ENCODE measurements at places on chromosomes 11 and 22.
A peak's percentile ranks its signal among the peaks of the same experiment; 100 is the strongest.

DNA sequence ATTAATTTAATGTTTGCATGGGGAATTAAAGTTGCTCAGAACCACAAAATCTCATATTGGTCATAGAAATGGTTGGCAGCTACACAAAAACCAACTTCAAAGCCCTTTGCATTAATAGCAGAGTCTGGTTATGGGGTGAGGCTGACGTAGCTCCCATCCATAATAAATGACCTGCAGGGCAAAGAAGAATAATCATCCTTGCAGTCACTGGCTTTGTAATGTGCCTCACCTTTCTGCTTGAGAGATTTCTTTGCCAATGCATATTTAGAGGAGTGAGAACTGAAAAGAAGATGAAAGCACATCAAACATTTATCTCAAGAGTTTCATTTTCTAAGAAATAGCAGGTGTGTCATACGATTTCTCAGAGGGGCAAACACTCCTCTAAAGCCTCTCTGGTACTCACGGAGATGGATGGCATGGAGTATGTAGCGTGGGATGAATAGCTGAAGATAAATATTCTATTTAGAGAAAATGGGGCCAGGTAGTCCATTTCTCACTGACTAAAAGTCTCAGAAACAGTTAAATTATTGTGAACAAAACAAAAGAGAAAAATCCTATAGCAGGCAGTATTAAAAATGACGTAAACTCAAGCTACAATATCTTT is 1491.9 kb downstream of the FAM181B start:
- no peak for DNase-seq

DNA sequence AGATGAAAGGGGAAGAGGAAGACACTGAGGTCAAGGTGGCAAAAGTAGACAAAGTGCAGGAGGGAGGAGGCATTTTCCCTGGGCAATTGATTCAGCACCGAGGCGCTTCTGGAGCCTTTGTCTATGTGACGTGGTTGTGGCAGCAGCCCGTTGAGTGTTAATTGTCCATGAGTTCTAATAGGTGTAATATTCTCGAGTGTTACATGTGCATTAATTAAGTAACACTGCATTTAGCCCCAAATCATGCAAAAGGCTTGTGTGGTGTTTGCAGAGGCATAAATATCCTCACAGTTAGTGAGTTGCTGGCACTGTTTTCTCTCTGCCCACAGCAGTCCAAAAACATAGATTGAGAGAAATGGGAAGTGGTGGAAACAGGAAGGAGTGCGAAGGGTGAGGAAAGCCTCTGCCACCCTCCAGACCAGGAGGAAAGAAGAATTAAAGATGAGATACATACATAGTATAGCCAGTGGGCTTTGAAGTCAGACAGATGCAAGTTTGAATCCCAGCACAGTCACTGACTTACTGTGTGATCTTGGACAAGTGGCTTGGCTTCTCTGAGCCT is 361.2 kb downstream of the MN1 start:
- DNase-seq, result no peak

GRCh38 chr11:82765466-82766034 is 31.9 kb upstream of the FAM181B start:
- DNase-seq, result no peak

DNA sequence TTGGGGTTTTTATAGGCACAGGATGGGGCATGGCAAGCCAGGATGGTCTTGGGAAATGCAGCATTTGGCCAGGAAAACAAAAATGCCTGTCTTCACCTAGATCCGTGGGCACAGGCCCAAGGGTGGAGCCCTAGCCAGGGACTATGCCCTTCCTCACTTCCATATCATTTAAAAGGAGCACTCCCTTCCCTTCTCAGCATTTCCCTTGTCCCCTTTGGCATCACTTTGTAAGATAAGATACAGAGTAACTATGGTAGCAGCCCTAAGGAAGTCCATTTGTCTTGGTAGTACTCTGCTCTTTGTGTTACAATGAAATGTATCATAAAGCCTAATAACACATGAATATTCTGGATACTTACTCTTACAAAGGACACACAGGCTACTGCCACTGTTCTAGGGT is 1092.6 kb upstream of the TENM4 start:
- no peak for DNase-seq

GRCh38 chr22:30190574-30190973 is 56.0 kb downstream of the LIF start:
- DNase-seq, result no peak

GRCh38 chr11:102986815-102987214 is 31.3 kb upstream of the MMP13 start:
- no peak for DNase-seq

DNA sequence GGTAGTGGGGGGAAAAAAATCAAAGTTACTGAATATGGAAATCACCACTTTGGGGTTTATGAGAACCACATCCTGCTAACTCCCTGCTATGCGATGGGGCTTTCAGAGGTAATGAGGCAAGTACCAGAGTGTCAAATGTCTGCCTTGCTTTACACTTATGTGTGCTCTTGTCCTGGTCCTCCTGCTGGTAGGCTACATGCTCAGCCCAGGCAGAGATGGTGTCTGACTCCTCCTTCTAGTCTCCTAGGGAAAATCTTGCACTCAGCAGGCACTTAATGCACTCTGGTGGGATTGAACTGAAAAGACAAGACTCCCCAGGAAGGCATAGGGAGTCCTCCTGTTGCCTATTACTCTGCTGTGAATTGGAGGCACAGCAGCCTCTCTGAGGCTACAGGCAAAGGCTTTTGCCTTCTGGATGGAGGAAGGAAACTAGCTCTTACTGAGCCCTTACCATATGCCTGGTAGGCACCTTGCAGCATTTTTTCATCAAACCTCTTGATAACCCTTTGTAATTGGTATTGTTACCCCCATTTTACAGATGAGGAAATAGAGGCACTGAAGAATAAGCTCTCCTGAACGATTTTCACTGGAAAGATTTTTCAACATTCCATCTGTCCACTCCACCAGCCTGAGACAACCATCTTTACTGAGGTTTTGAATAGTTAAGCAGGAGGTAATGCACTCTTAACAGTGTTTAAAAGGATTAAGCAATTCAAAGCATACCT is 132.1 kb upstream of the PAX6 start:
- DNase-seq, result no peak

GRCh38 chr11:22879630-22880029 is 19.4 kb upstream of the CCDC179 start:
- no peak for DNase-seq

DNA sequence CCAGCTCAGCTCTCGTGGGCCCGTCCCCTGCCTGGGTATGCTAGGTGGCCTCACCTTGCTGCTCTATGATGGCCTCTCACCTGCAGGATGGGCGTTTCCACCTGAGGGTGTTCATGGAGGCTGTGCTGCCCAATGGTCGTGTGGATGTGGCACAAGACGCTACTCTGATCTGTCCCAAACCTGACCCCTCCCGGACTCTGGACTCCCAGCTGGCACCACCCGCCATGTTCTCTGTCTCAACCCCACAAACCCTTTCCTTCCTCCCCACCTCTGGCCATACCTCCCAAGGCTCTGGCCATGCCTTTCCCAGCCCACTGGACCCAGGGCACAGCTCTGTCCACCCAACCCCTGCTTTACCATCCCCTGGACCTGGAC is 2.1 kb downstream of the ZP1 start:
- no peak for DNase-seq

GRCh38 chr11:39712581-39712980 is 1746.9 kb downstream of the LRRC4C start:
- DNase-seq, result no peak

- no peak for DNase-seq
Measured at GRCh38 chr11:65381716-65382032, 772 bp downstream of the SLC25A45 start.

DNA sequence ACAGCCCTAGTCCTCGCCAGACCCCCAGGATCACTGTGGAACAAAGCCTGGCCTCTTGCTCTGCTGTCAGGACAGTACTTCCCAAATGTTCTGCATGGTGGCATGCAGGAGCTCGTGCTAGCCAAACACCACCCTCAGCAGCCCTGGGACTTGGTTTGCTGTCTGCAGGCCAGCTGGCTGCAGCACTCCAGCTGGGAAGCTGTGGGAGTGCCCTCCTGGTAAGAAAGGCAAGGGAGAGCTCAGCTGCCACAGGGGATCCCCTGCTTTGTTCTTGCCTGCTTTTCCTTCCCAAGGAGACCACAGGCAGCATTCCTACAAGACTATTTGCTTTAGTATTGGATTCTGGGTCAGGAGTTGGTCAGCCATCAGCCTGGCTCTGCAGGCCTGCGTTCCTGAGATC is 27.9 kb downstream of the TCIRG1 start:
- DNase-seq, result no peak

GRCh38 chr11:57444362-57445121 is 15.8 kb upstream of the RTN4RL2 start:
- DNase-seq, result no peak

DNA sequence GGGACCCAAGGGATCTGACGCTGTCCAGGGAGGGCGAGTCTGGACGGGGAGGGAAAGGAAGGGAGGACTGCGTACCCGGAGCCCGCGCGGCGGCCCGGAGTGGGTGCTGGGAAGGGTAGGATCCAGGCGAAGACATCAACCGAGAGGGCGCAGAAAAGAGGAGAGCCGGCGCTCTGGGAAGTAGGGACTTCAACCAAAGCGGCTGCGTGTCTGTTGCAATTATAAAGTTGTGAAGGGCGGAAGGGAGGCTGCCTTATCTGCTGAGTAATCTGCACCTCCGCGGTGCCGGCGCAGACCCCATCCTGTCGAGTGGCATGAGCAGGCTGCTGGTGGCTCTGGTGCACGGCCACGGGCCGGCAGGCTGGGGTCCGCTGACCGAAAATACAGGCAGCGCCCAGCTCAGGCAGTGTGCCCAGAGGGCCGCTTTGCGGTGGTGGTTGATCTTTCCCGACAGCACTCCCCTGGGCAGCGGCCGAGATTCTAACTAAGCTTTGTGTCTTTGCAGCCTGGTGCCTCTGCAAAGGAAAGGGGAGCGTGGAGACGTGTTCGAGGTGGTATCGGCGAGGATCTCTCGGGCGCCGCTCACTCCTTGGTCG is 978 bp downstream of the C11orf87 start:
- no peak for DNase-seq

DNA sequence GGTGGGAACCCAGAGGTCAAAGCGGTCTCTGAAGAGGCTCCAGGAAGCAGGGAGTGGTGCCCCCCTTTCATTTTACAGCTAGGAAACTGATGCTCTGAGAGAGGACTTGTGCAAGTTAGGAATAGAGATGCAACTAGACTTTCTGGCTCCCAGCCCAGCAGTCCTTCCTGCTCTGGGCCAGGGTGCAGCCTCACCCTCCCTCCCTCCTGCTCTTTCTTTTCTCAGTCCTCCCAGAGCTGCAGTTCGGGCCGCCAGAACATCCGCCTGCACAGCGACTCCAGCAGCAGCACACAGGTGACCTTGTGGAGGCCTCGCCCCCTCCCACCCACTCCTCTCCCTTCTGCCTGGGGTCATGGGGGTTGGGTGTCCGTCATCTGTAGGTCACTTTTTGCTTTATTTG is 51.5 kb downstream of the LHFPL7 start:
- no peak for DNase-seq

GRCh38 chr22:41998361-41999261 is at the start of gene WBP2NL:
TSS of gene WBP2NL (plus strand) at chr22:41998788. CDS start at chr22:41998819, 31 bp downstream.
- peak; percentile 39 for DNase-seq

DNA sequence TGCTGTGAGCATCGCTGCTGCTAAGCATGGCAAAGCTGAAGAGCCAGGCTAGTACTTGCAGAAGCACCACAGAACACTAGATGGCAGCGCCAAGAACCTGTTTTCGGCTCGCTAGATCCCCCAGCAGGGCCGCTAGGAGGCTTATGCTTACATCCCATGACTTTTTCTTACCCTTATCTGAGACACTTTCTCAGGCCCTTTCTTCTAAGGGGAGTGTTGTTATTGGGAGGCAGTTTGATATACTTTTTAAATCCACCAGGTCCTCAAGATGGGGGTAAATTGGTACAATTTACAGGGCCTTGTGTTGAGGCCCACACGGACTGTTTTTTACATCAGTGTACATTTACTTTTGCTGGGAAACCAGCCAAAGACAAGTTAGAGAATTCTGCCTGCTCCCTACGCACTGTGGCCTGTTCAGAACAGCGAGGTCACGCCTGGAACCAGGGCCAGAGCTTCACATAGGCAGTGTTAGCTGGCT is 4.0 kb downstream of the TRIM6 start:
- DNase-seq, result no peak

GRCh38 chr22:37559901-37560607 is at the start of gene CDC42EP1:
TSS of gene CDC42EP1 (plus strand) at chr22:37560480. CDS start at chr22:37566350, 5,870 bp downstream.
- no peak for DNase-seq

GRCh38 chr11:58999291-58999680 is 60.0 kb downstream of the GLYATL1 start:
- no peak for DNase-seq

GRCh38 chr11:84069048-84069447 is 782.9 kb upstream of the CCDC90B start:
- no peak for DNase-seq

GRCh38 chr11:2144544-2145248 is 5.5 kb upstream of the IGF2 start:
- no peak for DNase-seq

GRCh38 chr11:119388103-119388502 is 6.6 kb upstream of the USP2 start:
- DNase-seq, result no peak

DNA sequence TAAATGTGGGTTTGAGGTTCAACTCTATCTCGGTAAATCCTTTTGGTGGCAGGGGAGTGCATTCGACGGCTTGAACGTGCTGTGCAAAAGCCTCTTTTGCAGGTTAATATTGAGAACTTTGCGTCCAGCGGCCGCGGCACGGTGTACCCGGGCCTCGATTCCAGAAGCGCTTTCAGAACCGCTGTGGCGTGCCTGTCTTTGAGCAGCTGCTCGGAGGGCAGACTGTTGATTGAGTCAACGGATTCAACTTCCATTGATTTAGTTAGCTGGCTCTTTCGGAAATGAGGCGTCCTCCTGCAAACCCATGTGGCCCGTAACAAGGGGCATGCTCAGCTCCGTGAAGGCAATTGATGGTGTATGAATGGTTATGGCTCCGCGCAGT is 1247.8 kb downstream of the BRD1 start:
- DNase-seq, result no peak

DNA sequence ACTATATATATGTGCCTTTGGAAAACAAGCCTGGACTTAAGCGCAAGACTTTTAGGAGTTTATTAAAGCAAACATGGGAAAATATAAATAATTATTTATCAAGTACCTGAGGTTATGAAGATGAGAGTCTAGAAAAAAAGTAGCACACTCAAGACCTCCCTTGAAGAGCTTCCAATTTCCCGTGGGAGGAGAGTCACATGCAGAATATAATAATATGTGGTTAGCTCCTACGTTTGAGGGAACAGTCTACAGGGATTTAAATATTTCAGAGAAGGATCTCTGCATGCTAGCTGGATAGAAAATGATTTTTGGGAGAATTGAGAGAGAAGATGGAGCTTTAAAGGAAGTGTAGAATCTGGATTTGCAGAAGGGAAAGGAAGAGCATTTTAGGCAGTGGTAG is 183.8 kb downstream of the SWAP70 start:
- DNase-seq, result no peak

DNA sequence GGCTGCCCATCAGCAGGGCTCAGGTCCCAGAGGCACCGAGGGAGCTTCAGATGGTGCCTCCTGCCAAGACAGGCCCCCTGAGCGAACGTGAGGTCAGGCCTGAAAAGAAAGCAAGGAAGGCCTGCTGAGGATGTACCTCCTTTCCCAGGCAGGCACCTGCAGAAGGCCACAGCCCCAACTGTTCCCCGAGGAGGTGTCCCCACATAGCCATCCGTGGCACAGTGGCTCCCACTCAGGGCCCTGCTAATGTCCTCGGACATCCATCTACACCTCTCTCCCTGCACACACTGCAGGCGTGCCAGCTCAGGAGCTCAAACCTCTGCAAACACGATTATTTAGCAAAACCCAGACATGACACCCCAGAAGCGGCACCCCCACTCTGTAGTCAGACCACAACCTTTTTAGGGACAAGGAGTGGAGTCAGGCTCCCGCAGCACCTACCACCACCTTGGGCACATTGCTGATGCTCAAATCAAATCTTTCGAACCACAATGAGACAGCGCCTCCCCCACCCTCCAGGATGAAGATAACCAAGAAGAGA is 36.9 kb downstream of the SHANK2 start:
- DNase-seq, result no peak

Measured in NCI-H187 (cell line).